Coronary artery (tissue), 2 donors: ENCODE measurements at places on chromosomes 13 and 19.
A peak's percentile ranks its signal among the peaks of the same experiment; 100 is the strongest.

DNA sequence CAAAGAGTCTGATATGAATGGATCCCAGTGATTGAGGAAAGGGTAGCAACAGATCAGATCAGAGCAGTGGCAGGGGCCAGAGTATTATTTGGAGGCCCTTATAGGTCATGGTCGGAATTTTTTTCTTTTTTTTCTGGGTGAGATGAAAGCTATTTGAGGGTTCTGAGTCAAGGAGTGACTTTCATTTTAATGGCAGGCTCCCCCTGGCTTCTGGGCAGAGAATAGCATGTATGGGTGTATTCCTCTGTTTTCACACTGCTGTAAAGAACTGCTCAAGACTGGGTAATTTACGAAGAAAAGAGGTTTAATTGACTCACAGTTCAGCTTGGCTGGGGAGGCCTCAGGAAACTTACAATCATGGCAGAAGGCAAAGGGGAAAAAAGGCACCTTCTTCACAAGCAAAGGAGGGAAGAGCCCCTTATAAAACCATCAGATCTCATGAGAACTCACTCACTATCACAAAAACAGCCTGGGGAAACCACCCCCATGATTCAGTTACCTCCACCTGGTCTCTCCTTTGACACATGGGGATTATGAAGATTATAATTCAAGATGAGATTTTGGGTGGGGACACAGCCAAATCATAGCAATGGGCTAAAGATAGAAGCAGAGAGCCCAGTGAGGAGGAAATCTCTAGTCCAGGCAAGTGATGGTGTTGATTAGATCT lies 3.0 kb upstream of the SLC6A16 start:
- DNase-seq: peak; percentile 7

DNA sequence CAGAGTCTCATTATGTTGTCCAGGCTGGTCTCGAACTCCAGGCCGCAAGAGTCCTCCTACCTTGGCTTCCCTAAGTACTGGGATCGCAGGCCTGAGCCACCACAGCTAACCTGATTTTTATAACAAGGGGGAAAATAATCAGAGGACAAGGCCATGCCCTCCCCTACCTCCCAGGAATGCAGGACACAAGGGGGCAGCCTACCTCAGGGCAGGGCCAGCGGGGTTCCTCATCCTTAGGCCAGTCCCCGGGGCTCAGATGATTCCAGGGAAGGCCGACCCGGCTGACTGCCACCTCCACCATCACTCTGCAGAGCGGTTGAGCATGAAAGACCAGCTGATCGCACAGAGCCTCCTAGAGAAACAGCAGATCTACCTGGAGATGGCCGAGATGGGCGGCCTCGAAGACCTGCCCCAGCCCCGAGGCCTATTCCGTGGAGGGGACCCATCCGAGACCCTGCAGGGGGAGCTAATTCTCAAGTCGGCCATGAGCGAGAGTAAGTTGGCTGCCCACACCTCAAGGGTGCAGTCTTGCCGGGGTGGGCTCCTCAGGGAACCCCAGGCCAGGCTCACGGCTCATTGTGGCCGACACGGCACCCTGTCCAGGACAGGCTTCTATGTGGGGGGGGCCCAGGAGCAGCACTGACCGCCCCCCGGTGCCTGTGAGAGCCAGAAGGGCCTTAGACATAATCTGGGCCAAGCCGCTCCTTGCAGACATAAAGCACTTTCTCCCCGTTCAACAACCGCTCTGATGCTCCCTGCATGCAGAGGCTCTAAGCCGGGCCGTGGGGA lies 26.8 kb downstream of the PEX11G start:
- no peak for DNase-seq

DNA sequence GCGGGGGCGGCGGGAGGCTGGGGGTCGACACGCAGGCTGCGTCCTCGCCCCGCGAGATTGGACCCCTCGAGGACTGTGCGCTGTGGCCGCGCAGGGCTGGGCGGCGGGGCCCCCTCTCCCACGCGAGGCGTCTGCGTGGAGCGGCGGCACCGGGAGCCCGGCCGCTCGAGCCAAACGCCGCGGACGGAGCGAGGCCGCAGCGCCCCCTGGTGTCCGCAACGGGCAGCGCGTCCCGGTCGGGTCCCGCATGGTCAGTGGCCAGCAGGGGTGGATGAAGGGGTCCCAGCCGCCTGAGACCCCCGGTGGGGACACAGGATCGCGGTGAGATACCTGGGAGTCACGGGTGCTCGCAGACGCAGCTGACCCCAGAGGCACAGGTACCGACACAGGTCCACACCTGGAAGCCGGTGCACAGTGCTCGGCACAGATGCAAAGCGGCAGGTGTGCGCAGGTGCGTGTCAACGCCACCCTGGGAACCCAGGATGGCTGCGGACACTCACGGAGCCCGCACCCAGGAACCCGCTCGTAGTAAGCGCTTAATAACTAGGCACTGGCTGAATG lies 2.1 kb upstream of the CIRBP start:
- DNase-seq: peak; percentile 87

GRCh38 chr13:48648446-48648845 lies 5.3 kb upstream of the CYSLTR2 start:
- DNase-seq: no peak

DNA sequence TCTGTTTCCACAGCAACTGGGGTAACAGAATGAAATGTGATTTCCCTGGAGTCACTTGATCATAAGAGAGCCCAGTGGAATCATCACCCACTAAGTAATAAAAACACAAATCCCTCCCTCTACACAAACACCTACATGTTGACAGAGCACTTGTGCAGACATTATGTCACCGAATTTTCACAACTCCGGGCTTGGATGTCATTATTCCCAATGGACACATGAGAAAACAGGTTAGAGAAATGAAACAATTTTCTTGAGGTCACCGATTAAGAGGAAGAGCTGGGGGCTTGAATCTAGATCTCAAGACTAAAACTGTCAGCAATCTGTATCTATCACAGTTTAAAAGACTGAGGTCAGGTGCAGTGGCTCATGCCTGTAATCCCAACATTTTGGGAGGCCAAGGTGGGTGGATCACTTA lies 3.1 kb downstream of the XRCC1 start:
- no peak for DNase-seq

DNA sequence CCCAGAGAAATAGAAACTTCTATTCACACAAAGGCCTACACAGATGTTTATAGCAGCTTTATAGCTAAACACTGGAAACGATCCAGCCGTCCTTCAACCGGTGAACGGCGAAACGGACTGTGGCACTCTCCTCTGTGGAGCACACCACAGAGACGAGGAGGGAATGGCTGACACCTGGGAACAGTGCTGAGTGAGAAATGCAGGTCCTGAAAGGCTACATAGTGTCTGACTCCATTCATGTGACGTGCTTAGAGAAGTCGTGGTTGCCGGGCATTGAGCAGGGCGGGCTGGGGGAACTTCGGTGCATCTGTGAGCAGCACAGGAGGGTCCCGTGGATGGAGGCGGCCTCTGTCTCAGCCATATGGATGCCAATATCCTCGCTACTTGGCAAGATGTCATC lies 3.1 kb upstream of the GRK1 start:
- DNase-seq: peak; percentile 41

GRCh38 chr19:49338691-49339300 lies 3.6 kb downstream of the CD37 start:
- DNase-seq: peak; percentile 81

DNA sequence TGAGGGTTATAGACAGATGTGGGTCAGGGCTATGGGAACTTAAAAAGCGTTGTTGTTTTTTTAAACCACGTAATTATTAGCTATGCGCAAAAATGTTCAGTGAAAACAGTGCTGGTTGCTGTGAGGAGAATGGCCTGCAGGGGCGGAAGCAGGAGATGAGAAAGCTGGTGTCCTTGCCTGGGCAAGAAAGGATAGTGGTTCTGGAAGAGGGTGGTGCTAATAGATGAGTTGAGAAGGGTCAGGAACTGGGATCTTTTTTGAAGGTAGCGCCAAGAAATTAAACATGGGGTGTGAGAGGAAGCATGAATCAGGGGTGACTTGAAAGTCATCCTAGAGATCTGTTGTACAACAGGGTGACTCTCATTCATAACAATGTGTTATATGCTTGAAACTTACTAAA lies 4.8 kb upstream of the SMG9 start:
- no peak for DNase-seq

- no peak for DNase-seq
Measured at GRCh38 chr19:33236696-33237390, 11.2 kb upstream of the SLC7A10 start.

GRCh38 chr13:99057310-99057975 lies 79.6 kb upstream of the DOCK9 start:
- no peak for DNase-seq

DNA sequence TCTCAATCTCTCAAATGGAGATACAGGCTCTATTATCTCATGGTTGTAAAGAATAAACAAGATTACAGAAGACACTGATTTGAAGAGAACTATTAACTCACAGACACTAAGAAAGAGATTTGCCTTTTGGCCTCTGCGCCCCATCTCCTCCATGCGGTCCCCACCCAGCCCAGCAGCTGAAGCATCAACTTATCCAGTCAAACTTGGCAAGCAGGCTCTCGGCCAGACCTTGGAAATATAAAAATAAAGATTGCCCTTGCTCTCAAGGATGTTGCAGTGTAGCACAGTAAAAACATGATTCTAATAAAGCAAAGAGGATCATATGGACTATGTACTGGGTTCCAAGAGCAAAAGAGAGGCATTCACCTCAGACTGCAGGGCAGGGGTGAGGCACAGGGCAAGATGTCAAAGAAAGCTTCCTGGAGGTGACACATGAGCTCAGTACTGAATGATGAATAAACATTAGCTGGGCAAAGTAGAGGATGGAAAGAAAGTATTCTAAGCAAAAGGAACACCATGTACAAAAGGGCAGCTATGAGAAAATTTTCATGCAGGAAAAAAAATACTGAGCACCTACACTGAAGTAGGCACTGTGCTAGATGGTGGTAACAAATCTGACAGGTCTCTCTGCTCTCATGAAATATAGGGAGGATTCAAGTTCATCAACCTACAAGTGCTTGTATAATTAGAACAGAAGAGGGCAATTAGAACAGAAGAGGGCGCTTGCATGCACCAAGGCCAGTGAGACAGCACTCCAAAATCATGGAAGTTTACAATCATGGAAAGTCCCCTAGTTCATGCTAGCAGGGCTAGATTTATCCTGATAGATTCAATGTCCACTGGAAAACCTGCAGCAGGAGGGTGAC lies 85.0 kb downstream of the SACS start:
- no peak for DNase-seq

GRCh38 chr13:31225998-31226675 lies 26.4 kb downstream of the B3GLCT start:
- DNase-seq: no peak

GRCh38 chr13:26679411-26680122 lies 81.0 kb downstream of the GPR12 start:
- DNase-seq: no peak

DNA sequence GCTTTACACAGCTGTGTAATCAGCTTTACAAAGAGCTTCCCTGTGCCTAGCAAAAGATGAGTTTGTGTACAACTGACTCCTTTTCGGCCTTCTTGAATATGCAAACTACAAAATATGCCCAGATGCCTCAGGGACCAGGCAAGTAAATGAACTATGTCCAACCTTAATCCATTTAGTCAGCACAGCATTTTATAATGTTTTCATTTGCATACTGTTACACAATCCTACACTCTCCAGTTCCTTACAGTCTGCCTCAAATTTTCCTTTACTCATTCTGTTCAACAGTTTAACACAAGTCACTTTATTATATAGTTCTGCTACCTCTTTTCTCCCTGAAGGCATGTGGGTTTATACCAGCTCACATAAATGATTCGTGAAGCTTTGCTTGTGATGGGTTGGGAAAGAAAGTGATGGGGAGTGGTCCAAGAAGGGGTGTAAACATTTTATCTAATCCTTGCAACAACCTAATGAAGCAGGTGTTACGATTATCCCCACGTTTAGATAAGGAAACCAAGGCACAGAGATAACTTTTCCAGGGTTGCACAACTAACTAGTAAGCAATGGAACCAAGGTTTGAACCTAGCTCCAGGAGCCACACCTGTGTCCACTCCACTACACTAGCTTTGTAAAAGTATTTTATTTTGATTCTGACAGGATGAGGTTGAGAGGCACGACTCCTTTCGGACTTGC lies 3.3 kb upstream of the USP12 start:
- no peak for DNase-seq

GRCh38 chr13:71621174-71622124 lies 245.6 kb downstream of the DACH1 start:
- DNase-seq: no peak

DNA sequence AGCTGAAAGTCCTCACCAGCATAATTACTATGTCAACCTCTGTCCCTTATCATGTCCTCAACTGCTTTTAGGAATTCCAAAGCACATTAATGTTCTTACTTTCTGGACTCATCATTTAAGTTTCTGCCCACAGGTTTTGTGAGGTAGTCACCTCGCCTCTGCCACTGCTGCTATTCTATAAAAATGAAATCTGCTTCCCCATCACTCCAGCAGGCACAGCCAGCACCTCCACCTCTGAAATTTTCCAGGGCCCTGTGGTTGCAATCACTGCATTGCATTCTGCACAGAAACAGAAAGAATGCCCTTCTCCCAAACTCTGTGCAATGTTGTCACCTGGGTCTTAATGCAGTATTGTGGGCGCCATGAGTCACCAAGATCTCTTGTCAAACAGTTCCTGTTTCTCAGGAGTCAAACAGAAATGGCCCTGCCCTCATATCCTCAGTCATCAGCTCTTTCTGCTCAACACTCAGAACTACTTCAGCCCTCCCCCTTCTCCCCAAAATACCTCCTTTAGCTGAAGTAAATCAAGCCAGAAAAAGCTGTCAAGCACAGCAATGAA lies 529.2 kb upstream of the NBEA start:
- DNase-seq: no peak

- DNase-seq: no peak
Measured at GRCh38 chr13:78770601-78771000, 111.6 kb upstream of the OBI1 start.

GRCh38 chr19:4557971-4558941 lies 1.2 kb downstream of the SEMA6B start:
- no peak for DNase-seq

DNA sequence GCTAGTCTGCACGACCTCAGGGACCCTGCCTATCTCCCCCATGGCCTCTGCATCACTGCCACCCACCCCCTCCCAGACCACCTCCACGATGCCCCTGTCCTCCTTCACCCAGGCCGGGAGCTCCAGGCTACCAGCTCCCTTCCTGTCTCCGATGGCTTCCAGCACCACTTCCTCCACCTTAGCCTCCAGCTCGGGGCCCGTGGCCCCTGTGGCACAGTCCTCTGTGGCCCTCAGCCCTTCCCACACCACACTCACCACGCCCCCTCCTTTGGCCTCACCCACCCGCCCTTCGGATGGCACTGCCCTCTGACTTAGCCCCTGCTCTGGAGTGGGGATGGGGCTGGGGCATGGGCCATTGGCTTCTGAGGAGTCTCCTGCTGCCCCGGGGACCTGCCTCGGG lies 7.2 kb downstream of the PALM3 start:
- DNase-seq: no peak

- no peak for DNase-seq
Measured at GRCh38 chr13:79593641-79594275, 112.8 kb downstream of the NDFIP2 start.

DNA sequence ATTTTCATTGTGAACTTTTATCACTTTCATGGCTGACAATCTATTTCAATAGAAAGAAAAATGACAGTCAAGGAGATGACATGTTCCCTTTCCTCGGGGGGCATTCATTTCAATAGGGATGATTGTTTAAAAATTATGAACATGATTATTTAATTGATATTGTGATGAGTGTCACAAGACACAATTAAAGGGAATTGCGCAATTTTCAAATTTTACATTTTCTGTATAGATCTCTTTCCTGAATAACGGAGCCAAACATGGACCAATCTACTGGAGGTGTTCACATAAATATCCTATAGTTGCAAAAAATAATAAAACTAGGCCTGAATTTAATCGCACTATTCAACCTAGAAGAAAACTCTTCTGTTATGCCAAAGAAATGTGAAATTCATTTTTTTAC lies 1274.6 kb downstream of the SLITRK5 start:
- no peak for DNase-seq
